ENCODE measurements at places on chromosomes 5 and 9.

DNA sequence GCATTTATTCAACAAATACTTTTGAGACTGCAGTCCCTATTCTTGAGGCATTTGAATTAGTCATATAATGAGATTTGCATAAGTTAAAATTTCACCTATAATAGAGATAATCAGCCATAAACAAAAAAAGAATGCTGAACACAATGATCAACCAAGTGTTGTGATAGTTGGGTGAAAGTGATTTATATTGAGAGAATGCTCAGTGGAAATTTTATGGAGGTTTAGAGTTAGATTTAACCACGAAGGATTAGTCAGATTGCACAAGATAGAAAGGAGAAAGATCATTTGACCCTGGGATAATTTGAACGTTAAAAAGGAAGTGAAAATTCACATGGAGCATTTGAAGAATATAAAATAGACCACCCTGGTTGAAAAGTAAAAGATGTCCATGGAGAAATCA lies 356.2 kb downstream of the NPR3 start:
- DNase-seq, result no peak

DNA sequence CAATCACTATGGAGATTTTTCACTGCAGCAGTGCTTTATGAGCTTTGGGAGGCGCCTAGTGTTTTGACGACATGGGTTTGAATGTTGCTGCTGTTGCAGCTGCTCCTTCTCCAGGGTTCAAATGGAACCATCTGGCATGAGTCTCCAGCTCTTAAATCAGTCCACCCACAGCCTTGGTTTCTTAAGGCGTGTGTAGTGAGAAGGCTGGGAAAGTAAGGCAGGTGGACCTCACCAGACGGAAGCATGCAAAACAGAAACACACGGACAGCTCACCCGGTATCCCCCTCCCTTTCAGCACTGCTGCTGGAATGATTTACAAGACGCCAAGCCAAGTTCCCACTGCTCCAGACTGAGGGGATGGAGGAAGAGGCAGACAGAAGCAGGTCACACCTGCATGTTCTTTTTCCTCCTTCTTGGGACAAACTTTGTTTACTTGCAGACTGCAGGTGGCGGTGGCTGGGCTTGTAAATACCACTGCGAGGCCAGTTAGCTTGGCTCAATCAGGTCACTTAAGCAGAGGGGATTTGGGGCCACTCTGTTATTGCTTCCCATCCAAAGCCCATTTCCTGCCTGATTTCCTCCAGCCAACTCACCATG lies 47.4 kb downstream of the ADAM19 start:
- no peak for DNase-seq

DNA sequence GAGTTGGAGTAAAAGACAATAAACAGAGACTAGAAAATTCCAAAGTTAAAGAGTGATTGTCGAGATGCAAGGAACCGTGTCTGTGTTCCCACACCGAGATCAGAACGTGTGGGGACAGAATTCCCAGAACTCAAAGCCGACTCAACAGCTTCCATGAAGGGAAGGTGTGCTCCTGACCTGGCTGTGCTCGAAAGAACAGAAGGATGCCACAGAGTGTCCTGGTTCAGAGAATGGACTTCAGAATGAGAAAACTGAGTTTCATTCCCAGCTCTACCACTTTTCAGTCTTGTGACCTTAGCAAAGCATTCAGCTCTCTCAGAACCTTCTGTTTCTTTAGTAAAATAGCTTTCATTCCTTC lies 420.0 kb upstream of the SLC30A5 start:
- no peak for DNase-seq

GRCh38 chr9:4497855-4498254 lies 7.6 kb downstream of the SLC1A1 start:
- no peak for DNase-seq

DNA sequence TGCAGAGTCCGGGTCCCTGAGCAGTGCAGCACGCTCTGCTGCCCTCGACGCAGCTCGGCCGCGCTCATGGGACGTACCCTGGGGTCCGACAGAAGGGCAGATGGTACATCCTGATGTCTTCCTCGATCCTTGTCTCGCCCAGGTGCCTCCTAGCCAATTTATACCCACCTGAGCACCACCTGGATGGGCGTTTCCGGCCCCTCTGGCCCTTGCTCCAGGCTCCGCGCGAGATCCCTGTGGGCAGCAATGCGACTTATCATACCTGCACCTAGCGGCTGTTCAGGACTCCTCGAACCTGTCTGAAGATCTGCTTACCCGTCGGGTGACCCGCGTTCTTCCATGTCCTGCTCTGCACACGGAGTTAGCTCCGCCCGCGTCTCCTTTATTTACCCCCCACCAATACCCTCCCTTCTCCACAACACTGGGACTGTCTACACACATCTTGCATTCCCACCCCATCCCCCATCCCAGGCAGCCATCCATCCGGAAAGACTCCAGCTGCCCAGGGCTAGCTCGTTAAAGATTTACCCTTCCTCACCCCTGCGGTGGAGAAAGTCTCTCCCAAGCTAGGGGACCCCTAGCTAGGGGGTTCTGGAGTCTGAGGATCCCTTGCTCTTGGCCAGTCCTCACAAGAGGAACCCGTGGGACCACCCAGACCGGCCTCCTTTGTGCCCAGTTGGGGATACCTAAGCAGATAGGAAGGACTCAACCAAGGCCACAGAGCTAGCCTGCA lies at the start of gene KIF12:
Gene KIF12 (minus strand): TSS at position 357 of the 733 bp plus-strand sequence. CDS start 16 bp downstream, at position 341.
- no peak for DNase-seq

- no peak for DNase-seq
Observed at GRCh38 chr9:98654247-98654646, 54.5 kb downstream of the GABBR2 start.

- no peak for DNase-seq
Observed at GRCh38 chr5:127587246-127587917, 61.5 kb upstream of the CTXN3 start.

DNA sequence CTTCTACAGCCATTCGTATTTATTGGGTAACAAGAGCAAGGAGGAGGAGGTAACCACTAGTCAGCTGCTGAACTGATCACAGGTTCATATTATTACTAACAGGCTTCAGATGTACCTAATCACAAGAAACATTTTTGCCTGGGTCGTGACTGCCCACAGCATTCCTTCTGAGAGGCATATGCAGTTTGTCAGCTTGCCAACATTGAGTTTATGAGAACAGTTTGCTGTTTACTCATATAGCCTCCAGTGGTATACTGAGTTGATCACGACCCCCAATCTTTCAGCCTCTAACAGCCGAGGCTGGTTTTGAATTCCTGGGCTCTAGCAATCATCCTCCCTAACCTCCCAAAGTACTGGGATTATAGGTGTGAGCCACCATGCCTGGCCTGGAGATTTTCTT lies 693.6 kb downstream of the TLE1 start:
- no peak for DNase-seq

GRCh38 chr9:131999692-132000551 lies 79.7 kb downstream of the MED27 start:
- no peak for DNase-seq

GRCh38 chr5:95731571-95732554 lies 727 bp downstream of the RHOBTB3 start:
- DNase-seq, result peak; percentile 53

DNA sequence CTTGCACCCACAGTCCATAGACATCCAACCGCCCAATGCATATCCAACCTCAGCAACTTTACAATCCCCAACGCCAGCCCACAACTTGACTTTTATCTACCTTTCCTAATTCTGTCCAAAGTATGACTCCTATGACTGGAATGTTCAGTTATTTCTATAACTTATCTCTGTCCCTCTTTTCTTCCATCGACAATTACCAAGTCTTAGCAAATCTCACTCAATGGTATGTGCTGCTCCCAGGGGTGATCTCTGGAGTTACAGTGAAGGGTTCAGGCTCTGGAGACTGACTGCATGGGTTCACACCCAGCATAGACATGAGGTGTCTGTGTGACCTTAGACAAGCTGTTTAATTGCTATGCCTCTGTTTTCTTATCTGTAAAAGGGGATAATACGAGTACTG lies 106.9 kb downstream of the SPOCK1 start:
- DNase-seq, result no peak

- no peak for DNase-seq
Observed at GRCh38 chr5:129125819-129126218, 31.3 kb downstream of the ISOC1 start.

DNA sequence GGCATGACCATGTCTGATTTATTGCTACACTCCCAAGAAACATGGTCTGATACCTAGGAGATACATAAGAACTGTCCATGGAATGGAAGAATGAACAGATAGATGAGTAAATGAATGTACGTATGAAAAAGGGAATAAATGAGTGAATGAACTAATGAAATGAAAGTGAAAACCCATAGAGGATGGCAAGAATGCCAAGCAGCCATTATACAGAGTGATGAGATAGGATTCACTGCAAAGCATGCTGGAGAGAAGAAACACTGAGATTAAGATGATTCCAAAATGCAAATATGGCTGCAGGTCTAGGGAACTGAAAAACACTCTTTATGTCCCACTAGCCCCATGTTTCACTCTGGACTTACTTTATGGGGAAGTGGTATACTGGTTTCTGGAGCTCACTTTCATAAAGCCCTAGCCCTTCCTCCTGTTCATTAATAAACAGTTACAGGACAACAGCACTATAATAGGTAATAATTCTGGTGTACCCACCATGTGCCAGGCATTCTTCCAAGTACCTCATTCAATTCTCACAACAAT lies 170.3 kb upstream of the RAD23B start:
- no peak for DNase-seq

DNA sequence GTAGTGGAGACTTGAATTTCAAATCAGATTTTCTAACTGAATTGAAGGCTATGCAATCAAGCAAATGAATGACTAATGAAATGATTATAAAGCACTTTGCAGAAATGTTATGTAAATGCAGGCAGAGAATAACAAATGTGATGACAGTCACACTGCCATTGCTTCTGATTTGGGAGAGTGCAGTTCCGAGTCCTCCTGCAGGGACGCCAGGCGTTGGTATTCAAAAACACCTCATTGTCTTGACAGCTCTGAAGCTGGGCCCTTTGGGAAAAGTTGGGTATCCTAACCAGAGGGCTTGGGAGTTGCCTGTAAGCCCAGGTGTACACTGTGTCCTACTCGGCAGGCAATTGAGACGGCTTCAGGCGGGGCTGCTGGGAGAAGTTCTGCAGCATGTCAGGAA lies 57.9 kb downstream of the C5orf15 start:
- DNase-seq, result no peak

DNA sequence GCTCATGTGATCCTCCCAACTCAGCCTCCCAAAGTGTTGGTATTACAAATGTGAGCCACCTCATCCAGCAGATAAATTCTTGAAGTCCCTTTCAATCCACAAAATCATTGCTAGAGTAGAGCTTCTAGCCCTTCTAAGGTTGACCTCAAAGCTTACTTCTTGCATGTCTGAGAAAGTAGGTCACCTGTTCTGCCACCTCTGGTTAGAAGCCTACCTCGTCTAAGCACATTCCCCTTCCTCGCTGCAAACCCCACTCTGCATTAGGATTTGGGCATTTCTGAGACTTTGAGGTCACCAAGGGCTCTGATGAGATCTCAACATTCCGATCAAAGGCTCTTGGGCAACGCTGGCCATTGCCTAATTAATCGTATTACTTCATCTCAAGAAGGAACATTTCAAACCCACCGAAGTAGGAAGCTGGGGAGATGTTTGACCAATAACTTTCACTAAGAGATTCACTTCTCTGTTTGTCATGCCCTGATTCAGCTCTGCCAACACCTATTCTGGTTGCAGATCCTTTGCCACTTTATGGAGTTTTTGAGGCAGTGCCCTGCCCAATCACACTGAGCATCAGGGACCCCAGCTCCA lies 8.6 kb downstream of the ADAM19 start:
- no peak for DNase-seq

DNA sequence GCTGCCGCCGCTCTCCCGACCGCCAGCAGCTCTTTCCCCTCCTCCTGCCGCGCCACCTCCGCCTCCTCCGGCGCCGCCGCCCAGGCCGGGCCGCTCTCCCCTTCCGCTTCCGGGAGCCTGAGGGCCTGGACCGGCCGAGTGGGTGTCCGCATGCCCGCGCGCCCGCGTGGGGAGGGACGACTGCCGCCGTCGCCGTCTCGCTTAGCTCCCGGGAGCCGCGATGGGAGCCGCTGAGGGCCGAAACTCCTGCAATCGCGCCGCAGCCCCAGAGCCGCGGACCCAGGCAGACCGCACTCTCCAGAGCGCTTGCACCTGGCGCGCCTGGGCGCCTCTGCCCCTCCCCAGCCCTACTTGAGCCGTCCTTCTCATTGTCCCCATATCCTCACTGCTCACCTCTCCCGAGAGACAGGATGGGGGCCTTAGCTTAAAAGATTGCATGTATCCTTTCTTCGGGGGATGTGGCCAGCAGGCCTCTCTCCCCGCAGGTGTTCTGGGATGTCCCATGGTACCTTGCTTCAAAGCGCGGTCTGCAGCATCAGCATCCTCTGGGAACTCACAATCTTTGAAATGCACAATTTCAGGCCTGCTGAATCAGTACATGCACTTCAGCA lies at the start of gene ZDHHC21:
Gene ZDHHC21 (minus strand): TSS at position 182 of the 611 bp plus-strand sequence. CDS start 19,092 bp downstream, outside the sequence.
- peak; percentile 57 for DNase-seq

DNA sequence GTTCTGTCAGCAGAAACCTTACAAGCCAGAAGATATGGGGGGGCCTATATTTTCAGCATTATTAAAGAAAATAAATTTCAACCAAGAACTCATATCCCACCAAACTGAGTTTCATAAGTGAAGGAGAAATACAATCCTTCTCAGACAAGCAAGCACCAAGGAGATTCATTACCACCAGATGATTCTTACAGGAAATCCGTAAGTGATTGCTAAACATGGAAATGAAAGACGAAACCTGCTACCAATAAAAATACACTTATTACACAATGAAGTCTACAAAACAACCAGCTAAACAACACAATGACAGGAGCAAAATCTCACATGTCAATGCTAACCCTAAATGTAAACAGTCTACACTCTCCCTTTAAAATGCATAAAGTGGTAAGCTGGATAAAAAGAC lies 17.8 kb upstream of the C9orf72 start:
- no peak for DNase-seq

GRCh38 chr9:13569602-13570067 lies 290.1 kb upstream of the MPDZ start:
- DNase-seq, result no peak

GRCh38 chr5:39713250-39713916 lies 288.6 kb upstream of the DAB2 start:
- no peak for DNase-seq

DNA sequence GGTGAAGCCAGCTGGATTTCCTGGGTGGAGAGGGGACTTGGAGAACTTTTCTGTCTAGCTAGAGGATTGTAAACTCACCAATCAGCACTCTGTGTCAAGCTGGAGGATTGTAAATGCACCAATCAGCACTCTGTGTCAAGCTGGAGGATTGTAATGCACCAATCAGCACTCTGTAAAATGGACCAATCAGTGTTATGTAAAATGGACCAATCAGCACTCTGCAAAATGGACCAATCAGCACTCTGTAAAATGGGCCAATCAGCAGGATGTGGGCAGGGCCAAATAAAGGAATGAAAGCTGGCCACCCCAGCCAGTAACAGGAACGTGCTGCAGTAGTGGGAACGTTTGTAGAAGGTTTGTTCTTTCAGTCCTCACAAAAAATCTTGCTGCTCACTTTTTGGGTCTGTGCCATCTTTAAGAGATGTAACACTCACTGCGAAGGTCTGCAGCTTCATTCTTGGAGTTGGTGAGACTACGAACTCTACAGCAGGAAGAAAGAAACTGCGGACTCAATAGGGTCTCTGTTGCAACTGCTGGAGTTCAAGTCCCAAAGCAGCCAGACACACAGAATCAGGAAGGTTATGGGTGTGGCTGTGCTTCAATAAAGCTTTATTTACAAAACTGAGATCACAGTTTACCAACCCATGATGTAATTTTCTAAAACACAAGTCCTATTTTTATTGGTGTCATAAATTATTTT lies 145.7 kb upstream of the ERCC6L2 start:
- no peak for DNase-seq

All from activated T-cell treated with anti-CD3 and anti-CD28 coated beads, Interleukin-2, amount 50 U/mL, for 1 hour (primary cell).